ENCODE measurements at places on chromosomes 16 and 17.

DNA sequence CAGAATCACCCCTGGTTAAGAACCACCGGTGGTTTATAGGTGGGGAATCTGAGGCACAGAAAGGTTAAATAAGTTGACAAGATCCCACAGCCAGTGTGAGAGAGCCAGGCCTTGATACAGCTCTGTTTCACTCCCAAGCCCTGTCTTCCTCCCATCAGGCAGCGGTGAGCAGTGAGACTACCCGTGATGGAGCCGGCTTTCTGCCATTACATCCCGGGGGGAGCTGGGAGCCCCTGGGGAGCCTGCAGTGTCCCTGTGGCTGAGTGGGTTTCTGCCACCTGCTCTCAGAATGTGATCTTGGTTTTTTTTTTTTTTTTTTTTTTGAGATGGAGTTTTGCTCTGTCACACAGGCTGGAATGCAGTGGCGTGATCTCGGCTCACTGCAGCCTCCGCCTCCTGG, 66.4 kb downstream of the ABCC1 start:
- DNase-seq: no peak

DNA sequence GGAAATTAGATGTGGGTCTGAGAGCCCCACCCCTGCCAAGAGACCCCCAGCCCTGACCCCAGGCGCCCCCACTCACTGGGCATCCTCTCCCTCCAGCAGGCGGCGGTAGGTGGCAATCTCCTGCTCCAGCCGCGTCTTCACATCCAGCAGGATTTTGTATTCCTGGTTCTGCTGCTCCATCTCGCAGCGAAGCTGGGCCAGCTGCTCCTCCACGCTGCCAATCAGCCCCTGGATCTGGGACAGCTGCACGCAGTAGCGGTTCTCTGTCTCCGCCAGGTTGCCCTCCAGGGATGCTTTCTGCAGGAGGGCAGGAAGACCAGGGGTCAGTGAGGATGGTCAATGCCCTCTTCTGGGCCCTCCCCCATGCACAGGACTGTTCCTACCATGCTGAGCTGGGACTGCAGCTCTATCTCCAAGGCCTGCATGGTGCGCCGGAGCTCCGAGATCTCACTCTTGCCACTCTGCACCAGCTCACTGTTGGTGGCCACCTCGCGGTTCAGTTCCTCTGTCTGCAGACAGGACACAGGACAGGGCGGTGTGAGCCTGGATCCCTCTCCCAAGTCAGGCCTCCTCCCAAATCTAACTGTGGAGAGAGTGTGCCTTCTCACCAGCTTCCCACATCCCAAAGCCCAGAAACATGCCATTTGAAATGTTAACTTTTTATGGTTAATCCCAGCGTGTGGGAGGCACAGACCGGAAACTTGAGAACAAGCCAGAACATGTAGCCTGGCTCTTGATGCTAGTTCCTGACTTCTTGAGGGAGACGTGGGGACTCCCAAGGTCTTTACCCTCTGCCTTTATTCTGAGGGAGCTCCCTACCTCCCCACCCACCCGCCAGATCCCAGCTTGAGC, 3.6 kb downstream of the KRT17 start:
- no peak for DNase-seq

DNA sequence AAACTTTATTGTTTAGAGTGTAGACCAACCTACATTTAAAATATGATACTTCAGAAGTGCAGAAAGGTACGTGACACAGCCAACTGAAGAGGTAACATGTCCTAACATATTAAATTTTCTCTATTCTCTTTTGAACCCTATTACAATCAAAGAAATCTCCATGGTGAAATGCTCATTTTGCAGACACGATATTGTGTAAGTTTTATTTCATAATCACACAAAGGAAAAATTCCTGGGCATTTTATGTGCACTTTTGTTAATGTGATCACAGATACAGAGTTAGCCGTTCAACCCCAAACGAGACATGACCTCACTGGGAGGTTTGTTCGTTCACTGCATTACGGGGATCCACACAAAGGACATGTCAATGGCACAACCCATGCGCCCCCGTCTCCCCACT, 21.8 kb downstream of the KCNJ16 start:
- DNase-seq: no peak

GRCh38 chr16:56477096-56477878, 25.9 kb downstream of the OGFOD1 start:
- DNase-seq: no peak

GRCh38 chr17:5592382-5592781, 8.1 kb upstream of the NLRP1 start:
- no peak for DNase-seq

- DNase-seq: no peak
Observed at GRCh38 chr17:74874615-74875037, 1.8 kb upstream of the FDXR start.

DNA sequence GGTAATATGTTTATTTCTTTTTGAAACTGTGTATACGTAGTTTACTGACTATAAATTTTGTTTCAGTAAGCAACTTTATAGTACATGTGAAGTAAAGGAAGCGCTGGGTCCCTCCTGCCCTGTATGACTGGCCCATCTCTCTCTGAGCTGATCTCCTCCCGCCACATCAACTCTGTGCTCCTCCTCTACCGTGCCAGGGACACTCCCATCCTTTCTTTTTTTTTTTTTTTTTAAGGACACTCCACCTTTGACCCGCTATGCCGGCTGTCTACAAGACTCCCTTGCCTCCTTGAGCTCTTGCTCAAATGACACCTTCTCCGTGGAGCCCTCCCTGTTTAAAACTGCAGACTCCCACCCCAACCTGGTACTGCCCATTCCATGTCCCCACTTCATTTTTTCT, 35.5 kb downstream of the ERN1 start:
- DNase-seq: no peak

DNA sequence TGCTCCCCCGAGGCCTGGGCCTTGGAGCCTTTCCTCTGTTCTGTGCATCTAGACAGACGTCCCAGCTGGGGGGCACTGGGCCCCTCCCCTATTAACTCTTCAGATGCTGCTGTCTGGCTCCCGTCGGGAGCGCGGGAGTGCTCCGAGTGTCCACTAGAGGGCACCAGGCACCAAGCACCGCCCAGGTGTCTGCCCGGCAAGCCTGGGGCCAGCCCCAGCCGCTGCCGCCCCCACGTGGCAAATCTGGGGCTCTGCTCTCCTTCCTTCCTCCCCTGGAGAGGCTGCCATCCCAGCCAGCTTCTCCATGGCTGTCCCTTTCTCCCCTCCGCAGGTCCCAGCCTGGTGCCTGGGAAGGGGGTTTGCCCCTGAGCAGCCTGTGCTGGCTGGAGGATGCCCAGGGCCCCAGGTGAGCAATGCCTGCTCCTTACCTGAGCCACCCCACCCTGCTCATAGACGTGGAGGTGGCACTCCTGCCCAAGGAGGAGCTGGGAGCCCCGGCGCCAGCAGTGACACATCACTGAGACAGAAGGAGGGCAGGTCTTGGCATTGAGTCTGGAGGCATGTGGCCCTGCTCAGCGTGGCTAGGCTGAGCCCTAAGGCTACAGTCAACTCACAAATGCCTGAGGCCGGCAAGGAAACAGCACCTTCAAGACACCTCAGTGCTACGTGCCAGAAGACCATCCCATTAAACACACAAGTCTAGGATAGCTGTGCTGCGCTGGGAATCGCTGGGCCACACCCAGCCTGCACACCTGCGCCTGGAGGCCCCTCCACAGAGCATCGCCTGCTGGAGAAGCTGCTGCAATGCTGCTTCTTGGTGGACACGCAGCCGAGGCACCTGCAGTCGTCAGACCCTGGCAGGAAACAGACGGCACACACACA, 19.7 kb downstream of the TMEM235 start:
- DNase-seq: peak; percentile 73

GRCh38 chr17:50935221-50935995, 69.3 kb upstream of the TOB1 start:
- no peak for DNase-seq

GRCh38 chr16:22423716-22424115, 49.3 kb upstream of the CDR2 start:
- DNase-seq: no peak

DNA sequence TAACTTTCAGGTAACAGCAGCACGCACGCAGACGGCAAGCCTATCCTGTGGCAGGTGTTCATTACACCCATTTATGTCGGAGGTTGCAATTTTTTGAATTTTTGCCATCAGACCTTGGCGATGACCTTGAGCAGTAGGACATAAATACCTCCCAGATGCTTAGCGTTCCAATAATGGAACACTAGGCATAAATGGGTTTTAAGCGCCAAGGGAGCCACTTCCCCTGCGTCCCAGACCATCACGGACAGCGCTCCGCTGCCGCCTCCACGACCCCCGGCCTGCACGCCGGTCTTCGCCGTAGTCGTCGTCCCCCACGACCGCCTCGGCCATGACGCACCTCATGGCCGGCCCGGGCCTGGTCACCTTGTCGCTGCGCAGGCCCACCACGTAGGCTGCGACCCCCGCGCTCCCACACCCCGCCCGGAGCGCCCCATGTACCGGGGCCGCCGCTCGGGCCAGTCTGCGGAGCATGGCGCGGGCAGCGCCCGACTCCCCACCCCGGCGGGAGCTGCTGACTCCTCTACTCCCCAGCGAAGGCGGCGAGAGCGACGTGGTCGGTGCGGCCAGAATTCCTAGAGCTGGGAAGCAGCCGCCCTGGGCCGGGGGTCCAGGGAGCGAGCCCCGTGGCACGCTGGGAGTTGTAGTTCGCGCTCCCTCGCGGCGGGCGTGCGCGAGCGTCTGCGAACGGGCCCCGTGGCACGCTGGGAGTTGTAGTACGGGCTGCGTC, 22.7 kb downstream of the TMEM235 start:
- peak; percentile 60 for DNase-seq

- DNase-seq: no peak
Observed at GRCh38 chr17:74972973-74973328, 392 bp upstream of the HID1 start.

- DNase-seq: no peak
Observed at GRCh38 chr16:69767459-69768229, 5.5 kb downstream of the WWP2 start.

GRCh38 chr17:7704601-7705268, at the start of gene EFNB3:
Gene EFNB3 (plus strand): TSS chr17:7705202. CDS start chr17:7705599, 397 bp downstream.
- no peak for DNase-seq

DNA sequence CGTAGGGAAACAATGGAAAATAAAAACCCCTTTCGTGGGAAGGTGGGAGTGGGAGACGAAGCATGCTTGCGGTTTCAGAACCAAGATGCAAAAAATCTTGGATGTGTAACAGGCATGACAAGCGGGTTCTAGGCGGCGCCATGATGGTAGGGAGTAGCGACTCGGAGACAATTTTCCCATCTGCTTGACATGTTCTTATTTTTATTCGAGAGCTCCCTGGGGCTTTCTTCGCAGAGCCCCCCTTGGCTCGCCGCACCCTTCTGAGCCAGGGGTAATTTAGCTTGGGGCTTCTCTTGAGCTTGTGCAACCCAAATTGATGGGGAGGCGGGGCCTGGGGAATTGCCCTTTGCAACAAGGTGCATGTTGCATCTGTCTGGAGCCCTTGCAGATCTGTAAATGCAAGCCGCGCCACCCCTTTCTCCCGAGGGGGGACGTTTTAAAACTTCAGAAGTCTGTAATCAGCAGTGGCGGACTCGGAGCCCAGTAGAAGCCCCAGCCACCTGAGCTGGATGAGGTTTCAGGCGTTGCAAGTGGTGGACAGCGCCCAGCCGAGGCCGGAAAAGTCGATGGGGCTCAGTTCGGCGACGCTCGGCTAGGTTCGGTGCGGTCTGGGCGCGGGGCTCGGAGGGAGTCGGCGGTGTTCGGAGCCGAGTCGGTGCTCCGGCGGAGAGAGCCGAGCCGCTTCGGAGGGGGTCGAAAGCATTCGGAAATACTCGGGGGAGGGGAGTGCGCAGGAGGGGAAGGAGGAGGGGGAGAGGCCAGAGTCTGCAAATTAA, 2.9 kb downstream of the GNAO1 start:
- DNase-seq: peak; percentile 49

DNA sequence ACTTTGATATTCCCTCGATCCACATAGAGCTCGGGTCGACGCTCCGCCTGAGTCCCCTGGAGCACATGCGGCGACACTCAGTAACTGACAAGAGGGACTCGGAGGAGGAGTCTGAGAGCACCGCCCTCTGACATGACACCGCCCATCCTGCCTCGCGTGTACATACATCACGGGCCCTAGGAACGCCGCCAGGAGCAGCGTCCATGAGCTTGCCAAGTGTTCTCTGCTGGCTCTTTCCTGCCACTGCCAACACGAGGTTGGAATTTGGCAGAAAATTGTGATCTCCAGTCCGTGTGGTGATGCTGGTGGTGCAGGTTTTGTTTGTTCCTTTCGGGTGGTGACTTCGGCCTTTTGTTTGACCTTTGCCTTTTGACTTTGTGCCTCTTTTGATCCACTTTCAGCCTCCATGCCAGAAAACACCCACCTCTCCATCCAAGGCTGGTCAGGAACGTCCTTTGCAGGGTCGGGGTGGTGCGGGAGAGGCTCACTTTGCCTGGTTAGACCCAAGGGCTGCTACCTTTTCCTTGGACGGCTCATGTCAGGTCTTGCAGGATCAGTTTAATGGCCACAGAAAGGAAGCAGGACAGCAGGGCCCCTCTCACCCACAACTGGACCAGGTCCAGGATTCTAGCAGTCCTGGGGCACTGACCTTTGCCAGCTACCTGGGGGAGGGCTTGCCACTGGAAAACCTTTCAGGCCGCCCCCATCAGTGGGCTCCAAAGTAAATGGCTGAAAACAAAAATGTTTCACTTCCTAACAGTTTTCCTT, 27.6 kb downstream of the ELAC2 start:
- no peak for DNase-seq

GRCh38 chr16:87845807-87846619, 23.3 kb downstream of the SLC7A5 start:
- DNase-seq: no peak

- no peak for DNase-seq
Observed at GRCh38 chr17:64212122-64212521, 50.9 kb downstream of the TEX2 start.

GRCh38 chr16:12186774-12187335, 210.3 kb downstream of the SNX29 start:
- DNase-seq: no peak

- no peak for DNase-seq
Observed at GRCh38 chr16:86987746-86988670, 329.2 kb downstream of the C16orf95 start.

GRCh38 chr17:81120695-81121621, 44.3 kb upstream of the PVALEF start:
- DNase-seq: no peak

GRCh38 chr17:60926466-60927183, 249.0 kb downstream of the BCAS3 start:
- no peak for DNase-seq

DNA sequence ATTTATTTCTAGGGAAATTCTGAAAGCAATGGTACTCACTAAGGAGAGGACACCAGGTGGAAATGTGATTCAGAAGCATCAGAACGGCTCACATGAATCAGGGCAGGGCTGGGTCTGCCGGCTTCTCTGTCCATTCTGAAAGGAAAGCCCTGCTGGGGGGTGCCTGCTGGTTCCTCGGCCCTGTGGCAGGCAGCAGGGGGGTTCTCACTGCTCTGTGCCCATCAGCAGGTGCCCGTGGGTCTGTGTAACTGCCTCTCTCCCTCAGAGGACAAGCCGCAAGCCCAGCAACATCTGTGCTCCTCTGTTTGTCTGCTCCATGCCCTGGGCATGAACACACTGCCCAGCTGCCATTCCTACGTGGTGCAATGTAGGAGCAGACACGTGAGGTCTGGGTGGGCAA, 74.9 kb upstream of the ZNF423 start:
- DNase-seq: no peak
